ENCODE measurements at places on chromosomes 5 and 9.

GRCh38 chr9:2285416-2286332 lies 270.5 kb downstream of the SMARCA2 start:
- no peak for DNase-seq

GRCh38 chr5:166245556-166245955 lies 2045.9 kb upstream of the WWC1 start:
- DNase-seq = no peak

DNA sequence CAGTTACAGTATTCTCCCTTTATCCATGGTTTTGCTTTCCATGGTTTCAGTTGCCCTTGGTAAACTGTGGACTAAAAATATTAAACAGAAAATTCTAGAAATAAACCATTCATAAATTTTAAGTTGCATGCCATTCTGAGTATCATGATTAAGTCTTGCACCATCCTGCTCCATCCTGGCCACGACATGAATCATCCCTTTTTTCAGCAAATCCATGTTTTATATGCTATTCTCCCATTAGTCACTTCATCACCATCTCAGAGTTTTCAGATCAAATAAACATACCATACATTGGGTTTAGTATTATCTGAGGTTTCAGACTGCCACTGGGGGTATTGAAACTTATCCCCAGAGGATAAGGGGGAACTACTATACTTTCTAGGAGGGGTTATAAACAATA lies 234.4 kb upstream of the ATP10B start:
- no peak for DNase-seq

- no peak for DNase-seq
Observed at GRCh38 chr5:136213919-136214493, 21.0 kb upstream of the SMIM32 start.

DNA sequence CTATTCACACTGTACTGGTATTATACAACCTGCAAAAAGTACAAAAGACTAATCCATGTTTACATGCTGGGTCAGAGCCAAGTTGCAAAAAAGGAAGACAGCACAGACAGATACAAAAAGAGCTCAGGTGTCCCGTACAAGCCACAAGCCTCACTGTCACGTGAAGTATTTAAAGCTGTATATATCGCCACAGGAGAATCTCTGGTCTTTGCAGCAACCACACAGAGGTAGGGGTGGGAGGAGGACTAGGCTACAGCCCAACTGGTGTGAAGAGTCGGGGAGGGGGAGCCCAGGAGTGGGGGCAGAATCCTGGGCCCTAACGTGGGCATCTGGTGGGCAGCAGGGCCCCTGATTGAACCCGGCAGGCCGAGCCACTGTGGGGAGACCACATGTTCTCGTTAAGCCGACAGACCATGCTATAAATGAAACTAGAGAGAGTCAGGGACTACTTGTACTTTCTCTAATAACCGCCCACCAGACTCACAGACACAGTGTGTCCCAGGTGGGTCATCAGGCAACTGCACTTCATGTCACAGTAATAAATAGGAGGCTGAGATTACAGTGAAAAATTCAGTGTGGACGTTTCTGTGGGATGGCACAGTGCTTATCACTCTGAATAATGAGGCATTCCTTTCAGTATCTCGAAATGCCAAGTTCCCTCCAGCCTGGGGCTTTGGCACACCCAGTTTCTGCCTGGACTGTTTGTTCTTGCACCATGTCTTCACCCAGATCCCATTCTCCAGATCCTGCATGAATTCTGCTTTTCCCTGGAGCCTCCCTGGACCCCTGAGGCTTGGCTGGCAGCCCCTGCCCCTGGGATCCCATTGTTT lies 79.3 kb upstream of the SH3PXD2B start:
- DNase-seq = no peak
